Endothelial cell (in vitro differentiated cells): ENCODE measurements at places on chromosomes 4 and X.

DNA sequence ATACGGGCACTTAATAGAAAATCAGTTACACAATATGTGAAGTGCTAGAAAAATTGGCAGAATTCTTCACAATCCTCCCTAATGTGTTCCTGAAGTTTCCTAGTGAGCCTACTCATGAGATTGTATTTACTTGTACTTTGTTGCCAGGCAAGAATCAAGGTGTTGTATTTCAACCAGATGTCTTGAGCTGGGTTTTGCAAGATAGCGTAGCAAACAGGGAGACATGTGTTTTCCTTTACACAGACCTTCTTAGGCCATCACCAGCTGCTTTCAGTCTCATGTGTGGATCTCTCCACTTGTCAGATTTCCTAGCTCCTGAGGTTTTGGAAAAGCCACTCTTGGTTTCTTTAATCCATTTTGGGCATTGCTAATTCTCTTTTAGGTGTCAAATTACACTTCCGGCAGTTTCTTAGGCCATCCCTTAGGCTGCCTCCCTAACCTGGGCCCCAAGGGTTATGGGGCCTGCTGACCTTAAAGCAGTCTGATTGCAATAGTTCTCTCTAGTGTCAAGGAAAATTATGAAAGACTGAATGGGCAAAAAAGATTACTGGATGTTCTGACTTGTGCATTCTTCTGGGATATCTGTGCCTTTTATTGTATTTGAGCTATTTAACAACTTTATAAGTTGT, 12.2 kb upstream of the EDA start:
- DNase-seq: no peak

DNA sequence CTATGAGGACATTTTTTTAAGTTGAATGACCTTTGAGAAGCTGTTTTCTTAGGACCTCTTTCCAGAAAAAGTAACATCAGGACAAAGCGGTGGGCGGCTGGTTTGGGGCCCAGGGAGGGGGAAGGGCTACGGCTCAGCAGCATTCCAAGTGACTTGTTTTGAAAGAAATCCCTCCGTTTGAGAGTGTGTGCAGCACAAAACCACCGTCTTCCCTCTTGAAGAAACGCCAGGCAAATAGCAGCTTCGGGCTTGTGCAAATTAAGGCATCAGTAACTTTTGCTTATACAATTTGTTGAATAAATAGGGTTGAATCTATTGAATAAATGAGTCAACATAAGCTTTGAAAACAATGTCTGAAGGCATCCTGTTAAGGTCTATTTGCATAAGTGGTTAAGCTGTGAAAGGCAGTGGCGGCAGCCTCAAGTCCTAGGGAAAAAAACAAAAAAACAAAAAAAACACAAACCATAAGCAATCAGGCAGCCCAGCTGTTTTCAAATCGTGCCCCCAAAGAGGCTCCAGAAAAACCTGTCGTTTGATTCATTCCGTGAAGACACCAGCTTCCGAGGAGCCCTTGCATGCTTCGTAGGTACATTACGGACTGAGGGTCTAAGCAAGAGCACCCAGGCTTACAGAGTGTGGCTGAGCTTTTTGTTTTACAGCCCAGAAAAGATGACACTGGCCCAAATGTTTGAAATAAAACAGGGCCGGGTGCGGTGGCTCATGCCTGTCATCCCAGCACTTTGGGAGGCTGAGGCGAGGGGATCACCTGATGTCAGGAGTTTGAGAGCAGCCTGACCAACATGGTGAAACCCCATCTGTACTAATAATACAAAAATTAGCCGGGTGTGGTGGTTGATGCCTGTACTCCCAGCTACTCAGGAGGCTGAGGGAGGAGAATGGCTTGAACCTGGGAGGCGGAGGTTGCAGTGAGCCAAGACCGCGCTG, 103.7 kb downstream of the CRLF2 start:
- no peak for DNase-seq

DNA sequence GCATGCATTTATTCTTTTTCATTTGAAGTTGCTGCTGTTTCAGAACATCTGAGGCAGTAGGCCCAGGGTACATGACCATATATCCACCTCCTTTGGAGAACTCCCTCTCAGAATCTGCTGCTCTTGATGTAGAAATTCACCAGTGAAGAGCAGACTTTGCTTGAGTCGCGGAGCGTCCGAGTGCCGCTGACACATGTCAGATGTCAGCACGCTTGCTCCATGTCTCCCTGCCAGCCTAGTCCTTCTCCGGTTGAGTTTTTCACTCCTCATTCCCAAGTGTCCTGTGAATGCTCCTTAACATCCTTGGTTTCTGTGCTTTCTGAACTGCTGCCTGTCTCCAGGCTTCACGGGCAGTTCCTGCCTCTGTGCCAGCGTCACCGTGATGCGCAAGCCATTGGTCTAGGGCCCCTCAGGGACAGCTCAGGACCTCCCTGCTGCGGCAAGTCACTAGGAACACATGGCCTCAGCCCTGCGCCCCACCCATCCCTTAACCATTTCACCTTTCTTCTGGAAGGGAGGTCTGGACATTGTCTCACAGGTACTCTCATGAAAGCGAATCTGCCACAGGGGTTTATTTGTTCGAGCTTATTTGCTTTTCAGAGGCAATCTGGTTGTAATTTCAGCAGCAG, 93.1 kb upstream of the RBPJ start:
- DNase-seq: no peak

DNA sequence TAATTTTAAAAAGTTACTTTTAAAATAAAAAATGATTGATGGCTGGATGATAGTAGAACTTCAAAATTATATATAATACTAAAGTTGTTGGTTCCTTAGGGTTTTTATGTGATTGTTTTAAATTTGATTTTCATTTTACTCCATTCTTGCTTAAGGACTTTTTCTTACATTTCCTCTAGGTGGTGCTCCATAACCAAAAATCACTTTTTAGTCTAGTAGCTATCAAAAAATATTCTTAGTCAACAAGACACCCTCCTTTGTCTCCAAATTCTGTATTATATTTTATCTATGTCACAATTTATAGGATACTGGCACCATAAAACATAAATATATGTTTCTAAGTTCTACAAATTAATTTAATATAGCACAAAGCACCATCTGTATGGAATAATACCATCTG, 67.2 kb upstream of the BRWD3 start:
- no peak for DNase-seq

DNA sequence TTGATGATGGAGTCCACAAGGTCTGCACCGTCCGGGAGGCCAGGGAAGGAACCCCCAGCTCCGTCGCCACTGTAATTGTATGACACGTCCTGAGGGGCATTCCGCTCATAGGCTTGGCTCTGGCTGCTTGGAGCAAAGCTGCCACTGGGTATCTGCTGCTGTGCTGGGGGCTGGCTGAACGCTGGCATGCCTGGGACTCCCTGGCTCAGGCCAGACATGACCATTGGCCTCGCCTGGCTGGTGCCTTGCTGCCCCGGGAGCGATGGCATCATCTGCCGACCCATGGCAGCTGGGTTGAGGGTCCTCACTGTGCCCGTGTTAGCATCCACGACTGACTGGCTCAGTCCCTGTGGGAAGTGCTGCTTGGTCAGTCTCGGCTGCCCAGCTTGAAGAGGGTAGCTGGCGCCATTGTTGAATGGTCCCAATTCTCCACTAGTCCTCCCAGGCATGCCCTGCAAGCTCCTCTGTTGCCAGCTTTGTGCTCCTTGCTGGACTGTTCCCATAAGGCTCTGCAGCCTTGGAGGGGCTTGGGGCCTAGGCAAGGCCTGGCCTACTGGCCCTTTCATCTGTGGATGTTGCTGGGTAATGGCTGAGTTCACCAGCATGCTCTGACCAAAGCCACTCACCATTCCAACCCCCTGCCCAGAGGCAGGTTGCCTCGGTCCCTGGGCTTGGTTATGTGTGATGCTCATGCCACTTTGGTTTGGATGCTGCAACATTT, 53.9 kb downstream of the MGST2 start:
- DNase-seq: no peak

DNA sequence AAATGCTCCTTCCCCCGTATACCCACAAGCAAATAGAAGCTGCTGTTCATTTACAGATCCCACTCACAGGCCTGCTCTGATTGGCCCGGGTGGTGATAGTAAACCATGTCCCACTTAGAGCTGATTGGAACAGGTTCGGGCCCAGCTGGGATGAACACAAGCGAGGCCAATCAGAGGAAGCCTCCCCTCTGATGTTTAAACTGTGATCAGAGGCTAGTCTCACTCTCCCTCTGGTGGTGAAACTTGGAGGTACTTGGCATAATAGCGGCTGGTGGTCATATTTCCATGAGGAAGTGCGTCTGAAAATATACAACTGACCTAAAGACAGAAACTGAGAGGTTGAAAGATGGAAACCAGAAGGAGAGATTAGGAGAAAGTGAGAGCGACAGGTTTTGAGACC, 51.5 kb upstream of the TRPC3 start:
- DNase-seq: peak; percentile 33
